ENCODE measurements at places on chromosomes 7 and 10.

DNA sequence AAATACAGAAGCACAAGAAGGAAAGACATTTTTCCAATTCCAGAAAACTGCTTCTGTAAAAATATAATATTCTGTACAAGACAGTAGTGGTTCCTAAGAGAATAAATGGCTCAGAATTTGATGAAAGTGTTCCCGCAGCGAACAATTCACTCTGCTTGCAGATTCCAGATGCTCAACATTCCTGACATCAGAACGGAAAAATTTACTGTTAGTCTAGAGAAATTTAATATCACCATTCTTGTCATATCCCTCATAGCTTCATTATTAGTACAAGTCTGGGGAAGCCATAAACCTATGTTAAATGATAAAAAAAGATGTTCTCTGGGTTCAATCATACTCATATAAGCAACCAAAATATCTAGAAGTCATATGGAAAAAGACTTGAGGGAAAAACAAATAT lies 83.6 kb downstream of the MPP7 start:
- no peak for DNase-seq

GRCh38 chr7:47181746-47182361 lies 400.1 kb downstream of the TNS3 start:
- no peak for DNase-seq

GRCh38 chr10:80535671-80536360 lies 1.9 kb upstream of the SH2D4B start:
- peak; percentile 83 for DNase-seq

DNA sequence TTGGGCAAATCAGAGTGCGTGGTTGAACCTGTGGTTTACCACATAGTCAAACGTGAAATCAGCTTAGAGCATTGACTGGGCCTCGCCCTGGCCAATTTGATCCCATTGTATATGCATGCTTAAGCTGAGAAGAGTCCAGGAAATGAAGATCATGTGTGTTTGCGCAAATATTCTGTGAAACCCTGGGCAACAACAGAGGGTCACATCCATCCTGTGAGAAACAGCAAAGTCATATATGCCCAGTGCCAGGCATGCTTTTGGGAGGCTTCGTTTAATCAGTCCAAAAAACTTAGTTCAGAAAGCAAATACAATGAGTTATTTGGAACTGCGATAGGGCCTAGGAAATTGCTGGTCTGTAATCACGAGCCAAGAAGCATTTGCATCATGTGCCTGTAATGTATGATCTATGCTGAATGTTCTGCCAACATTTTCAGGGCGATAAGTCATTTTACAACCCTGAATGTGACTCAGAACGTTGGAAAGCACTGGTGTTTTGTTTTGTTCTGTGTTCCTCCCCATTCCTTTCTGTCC lies 412.1 kb upstream of the CELF2 start:
- no peak for DNase-seq

DNA sequence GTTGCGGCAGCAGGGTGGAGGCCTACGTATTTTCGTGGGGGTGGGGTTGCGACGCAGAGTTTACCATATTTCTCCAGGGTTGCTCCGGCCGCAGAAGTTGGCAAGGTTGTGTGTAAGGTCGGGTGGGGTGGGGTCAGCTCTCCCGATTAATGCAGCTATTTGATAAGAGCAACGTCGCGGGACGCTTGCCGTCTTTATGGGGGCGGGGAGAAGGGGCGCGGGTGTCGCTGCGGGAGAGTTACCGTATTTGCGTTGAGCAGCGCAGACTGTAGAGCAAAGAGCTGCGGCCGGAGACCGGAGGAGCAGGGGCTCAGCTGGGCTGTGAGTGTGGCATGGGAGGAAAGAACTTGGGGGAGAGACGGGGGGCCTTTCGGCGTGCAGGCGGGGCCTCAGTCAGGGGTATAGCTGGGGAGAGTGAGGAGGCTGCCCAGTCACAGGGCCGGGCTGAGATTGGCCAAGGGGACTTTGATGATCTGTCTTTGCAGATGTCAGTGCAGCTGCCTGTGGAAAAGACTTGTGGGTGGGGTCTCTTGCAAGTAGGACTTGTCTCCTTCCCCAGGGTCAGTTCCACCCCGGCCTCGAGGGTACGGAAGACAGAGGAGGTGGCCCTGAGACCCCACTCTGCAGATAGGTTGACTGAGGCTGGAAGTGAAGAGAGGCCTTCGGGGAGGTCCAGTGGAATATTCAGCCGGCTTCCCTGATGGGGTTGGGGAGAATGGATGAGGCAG lies 26.6 kb downstream of the ZNF775 start:
- DNase-seq: no peak

GRCh38 chr7:130141161-130141883 lies 63.9 kb downstream of the TMEM209 start:
- peak; percentile 57 for DNase-seq

DNA sequence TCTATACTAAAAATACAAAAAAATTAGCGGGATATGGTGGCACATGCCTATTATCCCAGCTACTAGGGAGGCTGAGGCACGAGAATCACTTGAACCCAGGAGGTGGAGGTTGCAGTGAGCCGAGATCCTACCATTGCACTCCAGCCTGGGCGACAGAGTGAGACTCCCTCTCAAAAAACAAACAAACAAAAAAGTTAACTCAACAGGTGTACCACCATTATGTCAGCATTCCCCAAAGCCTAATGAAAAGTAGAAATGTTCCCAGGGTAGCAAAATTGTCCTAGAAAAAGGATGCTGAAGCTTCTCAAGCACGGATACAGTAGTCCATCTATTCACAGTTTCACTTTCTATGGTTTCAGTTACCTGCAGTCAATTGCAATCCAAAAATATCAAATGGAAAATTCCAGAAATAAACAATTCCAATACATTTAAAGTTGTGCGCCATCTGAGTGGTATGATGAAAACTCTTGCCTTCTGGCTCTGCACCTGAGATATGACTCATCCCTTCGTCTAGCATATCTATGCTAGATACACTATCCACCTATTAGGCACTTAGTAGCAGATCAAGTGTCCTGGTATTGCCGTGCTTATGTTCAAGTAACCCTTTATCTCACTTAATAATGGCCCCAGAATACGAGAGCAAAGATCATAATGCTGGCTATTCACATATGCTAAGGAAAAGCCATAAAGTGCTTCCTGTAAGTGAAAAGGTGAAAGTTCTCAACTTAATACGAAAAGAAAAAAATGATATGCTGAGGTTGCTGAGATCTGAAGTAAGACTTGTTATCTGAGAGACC lies 37.2 kb upstream of the SLC35G1 start:
- no peak for DNase-seq

GRCh38 chr7:69498671-69499070 lies 99.6 kb upstream of the AUTS2 start:
- DNase-seq: no peak

- DNase-seq: no peak
Observed at GRCh38 chr10:51832652-51833383, 133.4 kb upstream of the CSTF2T start.

- no peak for DNase-seq
Observed at GRCh38 chr10:19654576-19654975, 161.7 kb upstream of the PLXDC2 start.
